Caudate nucleus (tissue), 63 donors: ENCODE measurements at places on chromosomes 5 and 9.
A peak's percentile ranks its signal among the peaks of the same experiment; 100 is the strongest.

- DNase-seq, result no peak
Measured at GRCh38 chr5:172488221-172488620, 33.9 kb upstream of the SH3PXD2B start.

- DNase-seq, result no peak
Measured at GRCh38 chr9:101977614-101978210, 239.3 kb upstream of the GRIN3A start.

DNA sequence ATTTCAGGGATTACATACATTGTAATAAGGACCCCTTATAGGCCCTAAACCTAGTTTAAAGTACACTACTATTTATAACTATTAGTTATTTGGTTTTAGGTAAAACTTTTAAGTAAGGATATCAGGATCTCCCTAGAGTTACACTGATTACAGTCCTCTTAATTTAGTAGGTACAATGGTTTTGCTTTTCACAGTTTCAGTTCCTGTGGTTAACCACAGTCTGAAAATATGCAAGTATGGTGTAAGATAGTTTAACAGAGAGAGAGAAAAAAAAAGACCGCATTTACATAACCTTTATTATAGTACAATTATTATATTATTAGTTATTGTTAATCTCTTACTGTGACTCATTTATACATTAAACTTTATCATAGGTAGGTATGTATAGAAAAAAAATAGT is 725.3 kb upstream of the PTPRD start:
- DNase-seq, result no peak

- no peak for DNase-seq
Measured at GRCh38 chr5:180467028-180467975, 26.9 kb upstream of the CNOT6 start.

GRCh38 chr5:98510143-98510985 is 263.1 kb upstream of the RGMB start:
- no peak for DNase-seq

DNA sequence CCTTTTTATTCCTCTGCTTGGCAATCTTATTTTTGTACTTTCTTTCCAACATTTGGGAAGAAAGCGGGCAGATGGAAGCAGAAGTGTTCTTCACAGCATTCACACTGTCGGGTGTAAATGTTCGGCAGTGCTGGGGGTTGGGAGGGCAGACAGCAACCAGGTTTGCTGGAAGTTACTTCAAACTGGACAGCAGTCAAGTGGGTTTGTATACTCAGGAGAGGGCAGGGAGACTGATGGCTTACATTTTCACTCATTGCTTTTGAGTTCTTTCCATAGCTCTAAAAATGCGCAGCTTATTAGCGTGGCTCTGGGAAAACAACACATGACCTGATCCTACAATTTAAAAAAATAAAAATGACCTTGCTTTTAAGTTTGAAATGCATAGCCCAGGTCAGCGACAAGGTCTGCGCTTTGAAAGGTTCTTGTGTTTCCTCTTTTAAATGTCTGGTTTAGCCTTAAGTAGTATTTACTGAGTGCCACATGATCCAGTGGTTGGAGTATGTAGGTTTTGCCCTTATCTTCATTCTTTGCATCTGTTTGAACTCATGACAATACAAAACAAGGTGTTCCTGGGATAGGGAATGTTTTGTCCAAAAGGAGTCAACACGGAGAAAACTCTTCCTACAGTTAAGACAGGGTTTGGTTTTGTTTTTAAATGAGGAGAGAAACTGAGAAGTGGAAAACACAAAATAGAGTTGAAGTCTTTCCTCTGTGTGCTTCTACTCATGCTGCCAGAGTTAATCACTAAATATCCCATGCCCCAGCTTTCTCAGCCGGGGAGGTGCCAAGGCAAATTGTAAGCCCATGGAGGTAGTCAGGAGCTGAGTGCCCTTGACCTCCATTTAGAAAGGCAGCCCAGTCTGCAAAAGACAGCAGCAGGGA is 132.7 kb upstream of the DMRT1 start:
- DNase-seq, result no peak

GRCh38 chr9:223152-223551 is 8.5 kb downstream of the DOCK8 start:
- DNase-seq, result no peak

DNA sequence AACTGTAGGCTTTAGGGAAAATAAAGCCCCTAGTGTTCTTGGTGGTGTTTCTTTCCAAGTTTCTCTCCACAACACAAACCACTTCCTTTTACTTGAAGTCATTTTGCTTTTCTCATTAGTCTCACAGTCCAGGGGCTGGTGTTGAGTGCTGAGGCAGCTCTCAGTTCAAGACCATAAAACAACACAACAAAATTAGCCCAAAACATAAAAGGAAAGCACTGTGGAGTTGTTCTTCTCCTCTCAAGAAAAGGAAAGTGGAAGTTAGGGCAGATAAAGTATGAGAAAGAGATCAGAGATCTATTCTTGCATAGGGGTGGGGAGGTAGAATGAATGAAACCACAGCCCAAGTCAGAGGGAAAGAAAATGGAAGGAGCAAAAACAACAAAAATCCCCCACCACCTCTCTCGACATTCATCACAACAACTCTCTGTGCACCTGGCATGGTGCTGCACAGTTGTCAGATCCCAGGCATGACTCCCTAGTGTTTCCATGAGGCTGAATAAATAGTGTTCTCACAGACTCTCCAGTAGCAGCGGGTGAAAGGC is 569.9 kb downstream of the RAB3C start:
- no peak for DNase-seq

DNA sequence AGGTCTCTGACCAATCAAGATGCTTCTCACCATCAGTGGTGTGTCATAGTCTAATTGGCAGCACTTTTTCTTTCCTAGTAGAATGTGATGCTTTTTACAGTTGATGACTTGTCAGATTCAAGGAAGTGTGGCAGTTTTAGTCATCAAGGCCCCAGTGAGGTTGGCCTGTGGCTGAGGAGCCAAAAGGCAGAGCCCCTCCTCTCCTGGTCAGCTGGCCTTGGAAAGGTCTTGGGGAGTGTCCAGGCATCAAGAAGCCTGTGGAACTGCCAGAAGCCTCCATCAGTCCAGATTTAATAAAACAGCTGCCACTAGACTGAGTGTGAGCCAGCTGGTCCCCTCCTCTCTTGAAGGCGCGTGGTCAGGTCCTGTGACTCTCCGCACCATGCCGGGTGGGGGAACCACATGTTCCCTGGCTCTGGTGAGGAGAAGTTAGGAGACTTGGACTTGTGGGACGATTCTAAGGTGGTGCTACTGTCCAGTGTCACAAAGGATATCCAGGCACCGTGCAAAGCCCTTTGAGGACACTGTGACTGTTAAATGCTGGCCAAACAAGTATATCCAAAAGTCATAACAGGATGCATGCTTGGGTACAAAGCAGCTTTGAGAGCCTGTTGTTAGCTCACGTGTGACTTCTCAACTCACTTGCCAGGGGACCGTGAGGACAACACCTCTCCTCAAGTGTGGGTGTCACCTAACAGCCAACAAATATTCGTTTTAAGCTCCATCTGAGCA is 6.1 kb upstream of the ANGPTL2 start:
- DNase-seq, result no peak

DNA sequence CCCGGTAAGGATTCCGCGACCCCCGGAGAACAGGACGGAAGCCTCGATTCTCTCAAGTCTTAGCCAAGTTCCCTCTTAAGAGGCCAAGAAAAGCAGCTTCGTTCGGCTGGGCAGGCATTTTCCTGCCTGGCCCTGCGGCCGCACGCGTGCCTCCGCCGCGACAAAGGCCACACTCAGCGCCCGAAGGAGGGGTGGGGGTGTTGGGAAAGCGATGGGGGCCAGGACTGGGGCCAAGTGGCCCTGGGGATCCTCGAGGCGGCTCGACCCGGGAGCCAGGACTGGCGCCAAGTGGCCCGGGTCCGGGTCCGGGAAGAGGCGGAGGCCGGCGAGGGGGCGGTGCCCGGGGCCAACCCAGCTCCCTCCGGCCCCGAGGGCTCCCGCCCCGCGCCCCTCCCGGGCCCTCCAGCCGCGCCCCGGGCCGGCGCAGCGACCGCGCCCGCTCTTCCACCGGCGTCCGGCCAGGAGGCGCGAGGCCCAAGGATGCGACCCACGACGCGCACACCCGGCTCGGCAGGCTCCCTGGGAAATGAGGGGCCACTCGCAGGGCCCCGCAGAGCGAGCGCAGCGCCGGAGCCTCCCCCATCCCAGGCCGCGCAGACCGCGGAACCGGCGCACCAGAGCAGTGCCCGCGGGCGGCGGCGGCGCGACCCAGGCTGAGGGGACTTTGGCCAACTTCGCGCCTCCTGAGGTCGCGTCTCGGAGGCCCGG is 756 bp downstream of the VAV2 start:
- no peak for DNase-seq

DNA sequence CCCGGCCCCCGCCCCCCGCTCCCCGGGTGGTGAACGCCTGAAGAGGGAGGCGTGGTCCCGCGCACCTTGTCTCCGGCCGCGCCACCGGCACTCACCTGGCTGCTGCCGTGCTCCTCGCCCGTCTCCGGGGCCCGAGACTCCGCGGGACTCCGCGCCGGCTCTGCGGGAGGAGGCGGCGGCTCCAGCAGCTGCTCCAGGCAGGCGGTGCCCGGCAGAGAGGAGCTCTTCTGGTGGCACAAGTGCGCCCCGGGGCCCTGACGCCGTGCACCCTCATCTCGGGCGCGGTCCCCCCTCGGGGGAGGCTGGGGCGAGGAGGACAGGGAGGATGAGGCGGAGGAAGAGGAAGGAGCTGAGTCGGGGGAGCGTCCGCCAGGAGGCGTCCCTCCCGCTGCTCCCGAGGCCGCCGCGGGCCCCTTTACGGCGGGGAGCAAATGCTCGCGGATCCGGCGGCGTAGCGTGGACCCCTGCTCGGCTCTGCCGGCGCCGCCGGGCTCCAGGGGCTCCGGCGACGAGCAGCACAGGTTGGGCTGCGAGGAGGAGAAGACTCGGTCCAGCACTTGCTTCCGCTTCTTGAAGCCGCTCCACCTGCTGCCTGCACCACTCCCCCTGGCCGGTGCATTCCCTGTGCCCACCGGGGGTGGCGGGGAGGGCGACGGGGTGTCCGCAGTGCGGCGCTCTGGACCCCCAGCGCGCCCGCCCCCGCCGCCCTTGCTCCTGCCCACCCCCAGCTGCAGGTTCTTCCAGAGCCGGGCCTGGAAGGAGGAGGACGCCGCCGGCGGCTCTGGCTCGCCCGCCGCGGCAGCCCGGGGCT is 928 bp downstream of the MCTP1 start:
- no peak for DNase-seq

- no peak for DNase-seq
Measured at GRCh38 chr9:36969216-36969771, 64.8 kb downstream of the PAX5 start.

GRCh38 chr5:27191786-27192510 is 153.6 kb upstream of the CDH9 start:
- DNase-seq, result no peak

DNA sequence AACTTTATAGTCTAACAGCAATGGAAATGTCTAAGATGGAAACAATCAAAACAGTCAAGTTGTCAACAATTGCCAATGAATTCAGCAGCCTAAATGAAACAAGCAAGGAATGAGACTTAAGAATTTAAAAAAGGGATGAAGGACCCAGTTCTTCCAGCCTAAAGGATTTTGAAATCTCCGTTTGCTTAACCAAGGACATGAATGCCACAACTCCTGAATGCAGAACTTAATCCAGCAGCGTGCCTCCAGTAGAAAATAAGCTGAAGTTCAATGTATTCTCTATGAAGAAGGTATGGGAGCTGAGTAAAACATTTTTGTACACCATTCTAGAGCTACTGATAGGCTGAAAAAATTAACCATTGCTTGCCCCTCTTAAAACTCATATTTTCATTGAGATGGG is 411.3 kb downstream of the ARHGEF28 start:
- no peak for DNase-seq

DNA sequence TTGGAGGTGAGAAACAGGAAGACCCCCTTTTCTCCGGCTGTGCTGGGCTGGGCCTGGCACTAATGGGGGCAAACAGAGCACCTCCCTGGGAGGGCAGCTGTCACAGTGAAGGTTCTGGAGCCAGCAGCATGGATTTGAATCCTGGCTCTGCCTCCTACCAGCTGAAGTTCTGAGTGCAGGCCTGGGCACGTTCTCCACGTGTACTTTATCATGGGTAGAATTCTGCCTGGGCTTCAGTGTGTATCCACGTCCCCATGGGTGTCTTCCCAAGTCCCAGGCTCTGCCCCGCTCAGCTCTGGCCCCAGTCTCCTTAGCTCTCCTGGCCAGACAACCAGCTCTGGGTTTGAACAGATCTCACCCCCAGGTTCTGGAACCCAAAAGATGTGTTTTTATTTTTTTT is 223.2 kb downstream of the PBX3 start:
- no peak for DNase-seq

DNA sequence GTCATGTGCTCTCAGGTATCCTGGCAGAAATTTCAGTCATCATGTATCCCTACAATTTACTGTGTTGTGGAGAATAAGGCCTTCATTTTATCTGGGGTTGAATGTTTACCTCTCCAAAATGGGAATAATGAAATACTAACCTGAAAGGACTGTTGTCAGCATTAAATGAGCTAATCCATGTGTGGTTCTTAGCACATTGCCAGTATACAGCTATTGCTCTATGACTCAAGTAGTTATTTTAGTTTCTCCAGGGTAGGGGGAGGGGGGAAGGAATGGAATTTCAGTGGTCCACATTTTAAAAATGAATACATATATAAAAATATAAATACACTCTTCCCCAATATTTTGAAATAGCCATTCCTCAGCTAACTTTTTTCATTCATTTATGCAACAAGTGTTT is 3.5 kb downstream of the PAM start:
- DNase-seq, result no peak

GRCh38 chr9:83372957-83373356 is 165.2 kb downstream of the FRMD3 start:
- no peak for DNase-seq

DNA sequence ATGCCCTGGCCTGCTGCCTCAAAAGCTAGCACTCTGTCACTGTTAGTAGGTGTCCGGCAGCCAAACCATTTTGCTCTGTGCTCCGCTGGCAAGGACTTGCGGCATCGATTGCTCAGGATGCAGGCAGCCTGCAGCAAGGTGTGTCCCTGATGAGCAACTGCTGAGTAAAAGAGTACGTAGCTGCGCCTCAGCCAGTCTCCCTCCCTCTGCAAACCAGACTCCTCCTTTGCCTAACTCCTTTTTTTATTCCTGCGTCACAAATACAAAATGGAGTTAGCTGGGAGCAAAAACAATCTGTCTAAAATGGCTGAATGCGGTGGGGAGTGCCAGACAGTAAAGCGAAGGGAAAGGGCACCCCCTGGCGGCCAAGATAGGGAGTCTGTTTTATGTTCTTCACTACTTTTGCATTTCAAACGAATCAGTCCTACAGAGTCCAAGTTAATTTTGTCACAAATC is 61.1 kb downstream of the DIAPH1 start:
- DNase-seq, result peak; percentile 95
